ENCODE measurements at places on chromosomes 6 and 20. TPM values are rescaled to one million over a fixed set of nuclear protein-coding genes. Genes with fewer than 3 reads are reported as not detected.

GRCh38 chr20:4352348-4352747, 337.0 kb upstream of the RNF24 start:
- H3K27ac ChIP-seq = no peak overlapping the region
- DNase-seq = no peak
- peaks cover 23% of the 10 kb centered on the region for H3K27me3 ChIP-seq
- no peaks in the 10 kb centered on the region for H3K36me3 ChIP-seq
- no peaks in the 10 kb centered on the region for H3K4me1 ChIP-seq
- no peak overlapping the region for H3K4me3 ChIP-seq

- H3K4me1 ChIP-seq = peaks cover 41% of the 10 kb centered on the region
- no peak overlapping the region for H3K4me3 ChIP-seq
- DNase-seq = no peak
- H3K36me3 ChIP-seq = peaks cover 9% of the 10 kb centered on the region
- no peak overlapping the region for H3K27ac ChIP-seq
- H3K27me3 ChIP-seq = no peaks in the 10 kb centered on the region
These were observed 275.8 kb upstream of the RUNX2 start for GRCh38 chr6:45052325-45052724.

GRCh38 chr20:37786043-37786442, 92.2 kb downstream of the CTNNBL1 start:
- no peak for DNase-seq
- H3K27ac ChIP-seq = no peak overlapping the region
- peaks cover 4% of the 10 kb centered on the region for H3K4me1 ChIP-seq
- no peak overlapping the region for H3K4me3 ChIP-seq
- H3K27me3 ChIP-seq = no peaks in the 10 kb centered on the region

- no peak overlapping the region for H3K27ac ChIP-seq
- H3K4me1 ChIP-seq = no peaks in the 10 kb centered on the region
- DNase-seq = no peak
- no peaks in the 10 kb centered on the region for H3K27me3 ChIP-seq
These were observed 35.2 kb downstream of the SLC22A1 start for GRCh38 chr6:160156842-160157241.

- H3K4me3 ChIP-seq = no peak overlapping the region
- H3K27me3 ChIP-seq = peaks cover 1% of the 10 kb centered on the region
- no peak overlapping the region for H3K27ac ChIP-seq
- H3K36me3 ChIP-seq = no peaks in the 10 kb centered on the region
These were observed 46.4 kb downstream of the CNR1 start for GRCh38 chr6:88119769-88120168.

DNA sequence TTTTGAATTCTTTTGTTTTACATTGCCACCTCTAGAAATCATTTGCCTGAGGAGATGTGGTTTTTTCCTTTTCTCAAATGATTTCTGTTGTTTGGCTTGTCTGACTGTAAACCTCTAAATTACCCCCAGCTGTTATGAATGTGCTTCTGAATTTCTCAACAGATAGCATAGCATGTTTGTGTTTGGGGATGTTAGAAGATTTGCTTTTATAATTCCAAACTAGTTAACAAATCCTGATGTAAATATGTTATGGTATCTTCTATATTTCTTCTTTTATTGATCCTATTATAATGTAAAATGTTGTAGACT, 31.6 kb upstream of the EZR start:
- H3K4me3 ChIP-seq = no peak overlapping the region
- peaks cover 26% of the 10 kb centered on the region for H3K4me1 ChIP-seq
- peak overlapping the region; percentile 90 for H3K27ac ChIP-seq
- no peaks in the 10 kb centered on the region for H3K36me3 ChIP-seq
- no peak for DNase-seq
- H3K27me3 ChIP-seq = no peaks in the 10 kb centered on the region

GRCh38 chr20:62480318-62480717, 4.5 kb upstream of the GATA5 start:
- no peak overlapping the region for H3K27ac ChIP-seq
- H3K4me3 ChIP-seq = no peak overlapping the region
- no peaks in the 10 kb centered on the region for H3K36me3 ChIP-seq
- H3K27me3 ChIP-seq = peaks cover 51% of the 10 kb centered on the region
- DNase-seq = no peak

GRCh38 chr6:44284121-44284520, 13.9 kb downstream of the TMEM151B start:
- no peak for DNase-seq
- H3K4me3 ChIP-seq = no peak overlapping the region
- H3K27ac ChIP-seq = no peak overlapping the region
- no peaks in the 10 kb centered on the region for H3K36me3 ChIP-seq

DNA sequence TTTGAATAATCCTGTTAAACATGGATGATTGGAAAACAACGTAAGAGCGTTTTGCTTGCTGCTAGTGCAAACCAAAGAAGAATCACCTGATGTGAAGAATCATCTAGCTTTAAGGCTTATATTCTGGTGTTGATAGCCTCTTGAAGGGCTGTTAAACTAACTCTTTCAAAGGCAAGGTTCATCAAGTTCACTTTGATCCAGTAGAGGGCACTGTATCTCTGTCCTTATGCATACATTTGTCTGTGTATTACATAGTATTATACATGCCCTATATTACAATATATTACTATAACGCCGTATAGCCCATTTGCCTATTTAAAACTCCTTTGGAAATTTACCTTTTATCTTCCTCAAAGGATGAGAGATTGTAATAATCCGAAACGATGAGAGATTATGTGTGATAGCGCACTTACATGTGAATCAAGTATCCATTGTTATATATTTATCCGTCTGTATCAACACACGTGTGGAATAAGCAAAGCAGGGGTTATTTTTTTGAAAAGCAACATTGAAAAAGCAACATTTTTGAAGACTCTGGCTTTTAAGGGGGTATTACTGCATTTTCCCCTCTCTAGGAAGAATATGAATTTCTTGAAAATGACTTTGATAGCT, 50.8 kb upstream of the NRN1 start:
- no peaks in the 10 kb centered on the region for H3K4me1 ChIP-seq
- no peak overlapping the region for H3K4me3 ChIP-seq
- H3K27ac ChIP-seq = no peak overlapping the region
- no peak for DNase-seq
- H3K36me3 ChIP-seq = no peaks in the 10 kb centered on the region

DNA sequence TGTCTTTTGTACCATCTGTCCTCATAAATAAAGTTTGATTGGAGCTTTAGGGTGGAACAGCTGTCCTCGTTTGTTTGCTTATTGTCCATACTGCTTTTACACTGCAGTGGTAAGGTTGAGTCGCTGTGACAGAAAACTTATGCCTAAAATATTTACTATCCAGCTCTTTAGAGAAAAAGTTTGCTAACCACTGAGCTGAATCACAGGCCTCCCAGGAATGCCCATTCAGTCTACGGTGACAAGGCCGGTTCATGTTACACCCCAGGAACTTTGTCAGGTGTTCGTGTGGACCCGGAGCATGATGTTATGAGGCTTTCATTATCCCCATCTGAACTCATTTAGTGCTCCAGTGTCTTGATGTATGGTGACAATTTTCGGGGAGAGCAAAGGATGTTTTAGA, 401.1 kb downstream of the SAMD5 start:
- no peaks in the 10 kb centered on the region for H3K4me1 ChIP-seq
- DNase-seq = no peak
- no peaks in the 10 kb centered on the region for H3K36me3 ChIP-seq
- H3K27ac ChIP-seq = no peak overlapping the region
- no peaks in the 10 kb centered on the region for H3K27me3 ChIP-seq

GRCh38 chr6:11323666-11324452, 91.4 kb upstream of the NEDD9 start:
- H3K27me3 ChIP-seq = no peaks in the 10 kb centered on the region
- no peak overlapping the region for H3K4me3 ChIP-seq
- no peak for DNase-seq
- peaks cover 40% of the 10 kb centered on the region for H3K36me3 ChIP-seq
- H3K27ac ChIP-seq = peak overlapping the region; percentile 85

DNA sequence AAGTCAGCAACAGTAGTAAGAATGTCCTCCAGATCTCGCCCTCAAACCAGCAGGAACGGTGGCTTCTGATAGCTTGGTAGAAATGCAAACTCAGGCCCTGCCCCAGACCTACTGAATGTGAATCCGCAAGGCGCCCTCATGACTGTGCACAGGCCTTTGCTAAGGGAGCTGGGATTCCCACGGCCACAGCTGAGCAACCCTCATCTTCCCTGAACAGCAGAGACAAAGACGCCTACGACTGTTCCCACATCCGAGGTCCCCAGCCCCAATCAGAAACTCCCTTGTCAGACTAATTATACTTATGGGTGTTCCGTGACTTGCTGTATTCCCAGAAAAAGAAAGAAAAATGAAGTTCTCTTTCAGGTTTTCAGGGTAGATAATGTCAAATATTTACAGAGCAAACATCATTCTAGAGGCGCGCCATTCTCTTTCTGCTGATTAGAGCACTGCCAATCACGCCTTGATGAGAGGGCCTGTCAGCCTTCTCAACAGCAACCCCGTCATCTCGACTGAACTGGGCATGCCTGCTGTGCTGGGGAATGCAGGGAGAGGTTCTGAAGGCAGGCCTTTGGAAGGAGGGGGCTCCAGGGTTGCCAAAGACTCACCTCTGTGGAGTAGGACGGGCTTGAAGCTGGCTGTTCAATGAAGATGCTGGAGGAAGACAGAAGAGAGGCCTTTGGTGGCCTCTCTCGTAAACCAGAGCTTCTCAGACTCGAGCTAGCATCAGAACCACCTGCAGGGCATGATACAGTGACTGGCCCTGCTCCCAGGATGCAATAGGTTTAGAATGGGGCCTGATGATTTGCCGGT, 79.9 kb downstream of the ZNF217 start:
- H3K4me1 ChIP-seq = no peaks in the 10 kb centered on the region
- no peaks in the 10 kb centered on the region for H3K36me3 ChIP-seq
- H3K27me3 ChIP-seq = no peaks in the 10 kb centered on the region
- H3K27ac ChIP-seq = no peak overlapping the region
- DNase-seq = no peak

DNA sequence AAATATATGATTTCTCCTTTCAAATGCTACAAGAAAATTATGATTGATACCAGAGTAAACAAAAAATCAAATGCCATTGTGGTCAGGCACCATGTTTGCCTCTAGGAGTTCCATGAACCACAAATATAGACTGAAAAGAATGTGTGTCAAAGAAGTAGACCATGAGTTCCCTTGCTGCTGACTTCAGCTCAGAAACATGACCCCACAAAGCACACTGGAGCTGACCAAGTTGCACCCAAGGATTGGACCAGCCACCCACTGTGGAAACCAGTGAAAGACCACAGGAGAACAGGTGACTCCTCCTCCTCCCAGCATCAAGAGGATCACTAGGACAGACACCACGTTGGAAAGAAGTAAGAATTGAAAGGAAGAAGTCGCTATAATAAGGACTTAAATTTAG, 90.8 kb upstream of the TENT5A start:
- no peak overlapping the region for H3K27ac ChIP-seq
- no peak overlapping the region for H3K4me3 ChIP-seq
- H3K4me1 ChIP-seq = no peaks in the 10 kb centered on the region
- no peaks in the 10 kb centered on the region for H3K36me3 ChIP-seq
- no peak for DNase-seq

DNA sequence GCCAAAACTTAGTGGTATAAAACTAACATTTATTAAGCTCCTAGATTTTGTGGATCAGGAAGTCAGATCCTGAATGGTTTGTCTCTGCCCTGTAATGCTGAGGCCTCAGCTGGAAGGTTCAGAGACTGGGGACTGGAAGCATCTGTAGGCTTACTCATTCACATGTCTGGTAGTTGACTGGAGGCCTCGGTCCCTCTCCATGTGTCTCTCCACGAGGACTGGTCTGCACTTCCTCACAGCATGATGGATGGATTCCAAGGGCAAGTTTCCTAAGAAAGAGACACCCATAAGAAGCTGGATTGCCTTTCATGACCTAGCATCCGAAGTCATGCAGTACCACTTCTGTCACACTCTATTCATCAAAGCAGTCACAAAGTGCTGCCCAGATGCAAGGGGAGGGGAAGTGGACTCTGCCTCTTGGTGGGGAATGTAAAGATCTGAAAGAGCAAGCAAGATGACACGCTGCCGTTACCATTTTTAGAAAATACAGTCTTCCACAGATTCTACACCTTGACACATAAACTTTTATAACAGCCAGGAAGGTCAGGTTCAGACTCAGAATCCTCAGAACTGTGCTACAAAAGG, 17.2 kb upstream of the MDGA1 start:
- H3K27ac ChIP-seq = no peak overlapping the region
- peaks cover 4% of the 10 kb centered on the region for H3K4me1 ChIP-seq
- no peak overlapping the region for H3K4me3 ChIP-seq
- peaks cover 5% of the 10 kb centered on the region for H3K27me3 ChIP-seq
- DNase-seq = no peak

DNA sequence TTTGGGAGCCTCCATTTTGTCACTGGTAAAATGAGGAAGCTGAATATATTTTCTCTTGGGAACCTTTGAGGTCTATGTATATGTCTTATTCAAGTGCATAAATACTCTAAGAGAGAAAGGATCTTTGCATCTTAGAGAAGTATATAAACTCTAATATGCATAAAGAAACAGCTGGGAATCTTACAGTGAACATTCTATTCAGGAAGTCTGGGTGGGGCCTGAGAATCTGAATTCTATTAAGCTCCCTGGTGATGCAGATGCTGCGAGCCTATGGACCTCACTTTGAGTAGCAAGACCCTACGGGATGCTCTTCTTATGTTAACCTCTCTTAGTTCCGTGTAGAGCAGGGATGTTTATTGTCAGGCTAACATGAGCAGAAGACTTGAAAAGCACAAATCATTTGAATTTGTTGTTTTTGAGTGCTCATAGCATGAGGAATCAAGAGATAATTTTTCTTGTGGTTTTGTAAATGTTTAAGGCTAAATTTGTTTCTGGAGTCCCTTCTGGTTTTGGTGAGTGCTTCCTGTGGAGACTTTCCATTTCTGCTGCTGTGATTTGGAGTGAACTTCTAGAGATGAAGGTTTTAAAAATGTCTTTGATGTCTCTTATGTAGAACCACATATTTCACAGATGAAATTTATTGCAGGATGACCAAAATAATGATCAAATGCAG, 281.2 kb upstream of the JAG1 start:
- H3K36me3 ChIP-seq = no peaks in the 10 kb centered on the region
- no peaks in the 10 kb centered on the region for H3K4me1 ChIP-seq
- H3K27ac ChIP-seq = no peak overlapping the region
- no peaks in the 10 kb centered on the region for H3K27me3 ChIP-seq

Gene KCNQ2
- total RNA-seq = not detected

Gene LPA
- total RNA-seq = not detected

Gene GPR6
- total RNA-seq = not detected

Gene SMOC2
- total RNA-seq = not detected

Gene CPXM1
- 2.9 TPM for total RNA-seq

All from activated CD8-positive, alpha-beta T cell treated with anti-CD3 and anti-CD28 coated beads for 36 hours (primary cell).